ENCODE measurements at places on chromosomes 6 and 20.

GRCh38 chr20:32969356-32970114 is 34.7 kb downstream of the SUN5 start:
- no peak for DNase-seq

GRCh38 chr6:127517693-127518092 is 1.4 kb downstream of the MTCL3 start:
- DNase-seq = no peak

GRCh38 chr6:39941820-39942219 is 7.6 kb upstream of the MOCS1 start:
- no peak for DNase-seq

GRCh38 chr6:76418560-76419223 is 346.2 kb upstream of the IMPG1 start:
- no peak for DNase-seq

- no peak for DNase-seq
Measured at GRCh38 chr6:33779290-33779689, 9.6 kb downstream of the LEMD2 start.

DNA sequence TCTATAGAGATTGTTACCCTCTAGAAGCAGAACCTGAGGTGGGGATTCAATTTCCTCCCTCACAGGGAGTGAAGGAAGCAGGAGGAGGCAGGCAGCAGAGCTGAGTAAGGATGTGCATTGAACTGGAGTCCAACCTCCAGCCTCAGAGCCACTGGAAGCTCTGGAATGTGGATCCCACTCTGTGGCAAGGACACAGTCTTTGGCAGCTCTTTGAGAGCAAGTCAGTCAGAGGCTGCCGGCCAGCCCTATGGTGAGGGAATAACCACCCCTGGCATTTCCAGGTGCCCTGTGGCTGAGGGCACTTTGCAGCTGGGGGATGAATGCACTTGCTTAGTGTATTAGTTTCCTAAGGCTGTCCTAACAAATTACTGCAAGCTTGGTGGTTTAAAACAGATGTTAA is 37.2 kb downstream of the EBF4 start:
- no peak for DNase-seq

All from NCI-H2171 treated with DMSO at 0.1 percent for 48 hours (cell line).